Hematopoietic multipotent progenitor cell treated with erythropoietin and hydrocortisone succinate and interleukin-3 and kit ligand, for 4 days (in vitro differentiated cells): ENCODE measurements at places on chromosomes 2 and 18.

GRCh38 chr2:11796190-11797171 is 50.0 kb downstream of the LPIN1 start:
- DNase-seq = no peak

- DNase-seq = no peak
Measured at GRCh38 chr2:44929735-44930273, 11.7 kb upstream of the SIX3 start.

DNA sequence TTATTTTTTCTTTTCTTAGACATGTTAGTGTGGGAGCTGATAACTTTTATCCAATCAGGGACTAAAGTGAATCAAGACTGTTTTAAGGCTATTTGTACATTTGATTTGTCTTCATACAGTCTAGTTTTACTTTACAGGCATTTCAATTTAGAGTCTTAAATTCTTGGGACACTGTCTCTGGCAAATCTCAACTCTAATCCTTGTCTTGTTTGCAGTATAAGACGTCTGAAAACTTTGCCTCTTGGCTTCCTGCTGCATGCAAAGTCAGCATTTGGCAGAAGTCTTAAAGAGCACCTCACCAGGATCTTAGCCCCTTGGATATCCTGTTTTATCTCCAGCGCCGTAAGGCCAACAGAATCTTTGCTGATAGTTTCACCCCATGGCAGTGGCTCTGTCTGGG is 30.3 kb downstream of the SPOPL start:
- DNase-seq = peak; percentile 31

GRCh38 chr2:156321243-156321904 is 11.1 kb downstream of the NR4A2 start:
- DNase-seq = peak; percentile 51

DNA sequence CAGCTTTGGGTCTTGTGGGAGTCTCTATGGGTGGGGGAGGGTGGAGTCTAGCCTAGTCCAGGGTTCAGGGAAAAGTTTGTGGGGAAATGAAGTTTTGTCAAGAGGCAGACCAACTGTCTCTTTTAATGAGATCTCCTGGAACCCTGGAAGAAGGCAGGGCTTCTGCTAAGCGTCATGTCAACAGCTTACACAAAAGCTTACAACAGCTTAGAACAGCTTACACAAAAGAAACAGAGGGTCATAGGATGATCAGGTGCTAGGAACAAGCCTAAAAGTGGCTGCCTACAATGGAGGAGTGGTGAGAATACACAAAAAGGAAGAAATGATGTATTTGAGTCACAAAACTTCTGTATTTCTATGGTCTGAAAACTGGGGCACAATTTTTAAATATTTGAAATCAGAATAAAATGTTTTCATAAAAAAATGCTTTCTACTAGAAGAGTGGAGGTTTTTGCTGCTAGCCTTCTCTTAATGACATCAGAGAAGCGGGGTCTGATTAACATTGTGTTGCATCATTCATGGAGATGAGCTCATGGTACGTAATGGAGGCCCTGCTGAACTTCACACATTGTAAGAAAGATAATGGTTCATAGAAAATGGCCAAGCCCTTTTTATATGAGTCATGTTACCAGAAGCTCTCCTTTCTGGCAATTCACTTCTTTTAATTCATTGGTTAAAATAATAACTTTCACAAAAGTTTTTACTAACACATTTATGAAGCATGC is 351.0 kb downstream of the PIK3C3 start:
- DNase-seq = no peak

DNA sequence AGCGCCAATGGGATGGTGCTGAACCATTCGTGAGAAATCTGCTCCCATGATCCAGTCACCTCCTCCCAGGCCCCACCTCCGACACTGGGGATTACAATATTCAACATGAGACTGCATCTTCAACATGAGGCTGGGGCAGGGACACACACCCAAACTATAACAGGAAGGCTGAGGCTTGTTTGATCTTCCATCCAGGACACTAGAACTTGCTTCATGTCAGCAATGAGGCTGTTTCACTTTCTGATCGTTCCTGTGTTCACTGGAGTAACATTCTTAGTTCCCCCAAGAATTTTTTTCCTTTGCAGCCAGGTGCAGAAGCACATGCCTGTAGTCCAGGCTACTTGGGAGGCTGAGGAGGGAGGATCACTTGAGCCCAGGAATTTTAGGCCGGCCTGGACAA is 30.8 kb upstream of the SOX11 start:
- no peak for DNase-seq

DNA sequence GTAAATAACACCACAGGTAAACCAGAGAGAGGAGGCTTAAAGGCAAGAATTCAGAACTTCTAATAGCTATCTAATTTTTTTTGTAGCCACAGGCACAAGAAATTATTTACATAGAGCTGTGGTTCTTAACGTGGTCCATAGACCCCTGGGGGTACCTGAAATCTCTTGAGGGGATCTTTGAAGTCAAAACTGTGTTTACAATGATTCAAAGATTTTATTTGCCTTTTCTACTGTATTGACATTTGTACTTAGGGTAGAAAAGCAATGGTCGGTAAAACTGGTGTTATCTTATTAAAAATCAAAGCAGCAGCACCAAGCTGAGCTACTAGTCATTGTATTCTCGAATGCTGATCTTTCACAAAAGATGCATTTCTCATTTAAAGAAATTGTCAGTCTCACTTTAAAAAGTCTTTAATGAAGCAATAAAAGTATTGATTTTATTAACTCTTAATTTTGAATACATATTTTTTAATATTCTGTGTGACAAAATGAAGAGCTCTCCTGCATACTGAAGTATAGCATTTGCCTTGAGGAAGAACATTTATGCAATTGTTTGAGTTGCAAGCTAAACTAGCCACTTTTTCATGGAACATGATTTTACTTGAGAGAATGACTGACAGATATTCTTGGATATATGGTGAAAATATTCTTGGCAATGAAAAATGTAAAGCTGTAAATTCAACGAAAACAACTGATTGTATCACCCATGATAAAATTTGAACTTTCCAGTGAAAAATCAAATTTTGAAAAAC is 25.6 kb upstream of the KLHL14 start:
- DNase-seq = no peak

GRCh38 chr2:120901201-120901600 is 165.5 kb downstream of the GLI2 start:
- DNase-seq = no peak

- no peak for DNase-seq
Measured at GRCh38 chr18:40019797-40020392, 1935.1 kb upstream of the PIK3C3 start.

DNA sequence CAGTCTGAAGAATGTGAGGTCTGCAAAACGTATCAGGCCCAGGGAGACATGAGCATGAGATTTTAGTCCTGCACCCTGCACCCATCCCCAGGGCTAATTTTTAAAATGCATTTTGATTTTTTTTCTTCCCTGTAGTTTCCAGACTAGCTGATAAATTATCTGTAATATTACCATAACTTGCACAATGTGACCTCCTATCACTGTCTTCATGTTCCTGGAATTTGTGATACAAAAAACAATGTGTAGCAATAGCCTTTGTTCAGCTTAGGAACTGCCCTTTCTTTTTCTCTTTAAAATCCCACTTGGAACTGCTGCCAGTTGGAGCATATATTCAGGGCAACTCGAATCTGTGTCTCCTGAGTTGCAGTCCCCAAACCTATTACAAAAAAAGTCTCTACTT is 222.8 kb upstream of the HS6ST1 start:
- DNase-seq = peak; percentile 28

GRCh38 chr2:172119089-172119488 is 16.4 kb upstream of the DLX2 start:
- no peak for DNase-seq

- DNase-seq = no peak
Measured at GRCh38 chr2:236440110-236440881, 129.3 kb upstream of the ACKR3 start.
